ENCODE measurements at places on chromosomes 11 and 22. TPM values are rescaled to one million over a fixed set of nuclear protein-coding genes. Genes with fewer than 3 reads are reported as not detected.

DNA sequence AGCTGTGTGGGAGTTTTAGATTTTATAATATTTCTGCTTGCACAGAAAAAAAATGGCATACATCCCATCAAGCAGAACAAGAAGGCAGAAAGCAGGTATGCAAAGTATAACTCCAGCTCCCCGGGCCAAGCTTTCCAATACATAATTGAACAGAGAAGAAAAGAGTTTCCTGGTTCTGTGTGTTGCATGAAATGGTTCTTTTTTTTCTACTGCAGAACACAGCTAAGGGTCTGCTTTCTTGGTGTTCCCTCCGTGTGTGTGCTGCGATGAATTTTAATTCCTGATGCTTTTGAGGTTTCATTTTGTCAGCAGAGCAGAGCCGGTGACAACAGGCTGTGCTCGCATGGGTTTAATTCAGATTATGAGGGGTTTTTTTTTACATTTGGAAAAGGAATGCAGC lies 70.7 kb upstream of the TTC12 start:
- no peak for DNase-seq

GRCh38 chr22:49186293-49186692 lies 641.4 kb downstream of the BRD1 start:
- no peak for DNase-seq

DNA sequence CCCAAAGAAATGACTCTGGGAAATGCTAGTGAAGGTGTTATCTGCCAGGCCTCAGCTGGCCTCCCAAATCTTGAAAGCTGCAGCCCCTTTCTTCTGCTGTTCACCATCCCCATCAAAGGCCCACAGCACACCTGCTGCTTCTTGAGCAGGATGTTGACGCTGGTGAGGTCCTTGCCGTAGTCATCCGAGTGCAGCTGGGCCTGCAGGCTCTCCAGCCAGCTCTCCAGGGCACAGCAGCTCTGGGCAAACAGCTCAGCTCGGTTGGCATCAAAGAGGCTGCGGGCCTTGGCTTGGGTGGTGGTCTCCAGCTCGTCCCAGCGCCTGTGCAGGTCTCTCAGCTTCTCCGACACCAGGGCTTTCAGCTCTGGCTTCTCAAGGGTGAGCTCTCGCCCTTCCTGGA lies 18.5 kb upstream of the RBM4B start:
- no peak for DNase-seq

- DNase-seq, result no peak
Observed at GRCh38 chr11:60739114-60739513, 14.6 kb downstream of the MS4A18 start.

- no peak for DNase-seq
Observed at GRCh38 chr11:85095239-85095638, 531.9 kb downstream of the DLG2 start.

- no peak for DNase-seq
Observed at GRCh38 chr11:33723238-33723881, 12.9 kb downstream of the CD59 start.

DNA sequence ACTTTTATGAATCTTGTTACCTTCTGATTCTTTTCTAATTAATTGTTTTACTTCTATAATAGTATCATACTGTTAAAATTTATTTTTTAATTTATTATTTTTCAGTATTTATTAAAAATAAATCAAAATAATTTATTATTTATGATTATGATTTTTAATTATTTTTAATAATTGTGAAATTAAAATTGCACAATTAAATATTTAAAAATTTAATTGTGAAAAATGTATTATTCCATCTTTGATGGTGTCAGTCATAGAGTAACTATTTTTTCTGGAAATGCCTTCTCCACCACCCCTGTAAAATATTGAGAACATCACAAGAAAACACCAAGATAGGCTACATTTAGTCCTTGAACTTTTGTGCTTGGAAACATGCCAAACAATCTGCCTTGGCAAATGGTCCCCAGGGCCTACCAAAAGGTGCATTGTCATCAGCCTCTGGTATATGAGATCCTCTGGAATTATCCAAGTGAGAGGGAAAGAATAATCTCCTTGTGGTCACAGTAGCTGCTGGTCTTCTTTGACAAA lies at the start of gene OR8H2:
OR8H2 (plus strand) TSS at position 478 of the 528 bp plus-strand sequence. CDS start 1,356 bp downstream, outside the sequence.
- DNase-seq, result no peak

GRCh38 chr11:6968816-6969215 lies 42.6 kb downstream of the ZNF215 start:
- DNase-seq, result no peak

- no peak for DNase-seq
Observed at GRCh38 chr11:72202571-72202970, 10.6 kb downstream of the FOLR1 start.

GRCh38 chr11:112437096-112437495 lies 176.4 kb upstream of the PLET1 start:
- DNase-seq, result no peak

GRCh38 chr22:24159650-24160049 lies 21.6 kb upstream of the SUSD2 start:
- DNase-seq, result no peak

GRCh38 chr11:113085446-113085845 lies 124.2 kb downstream of the NCAM1 start:
- DNase-seq, result no peak

GRCh38 chr11:1964955-1965354 lies 17.8 kb downstream of the MRPL23 start:
- no peak for DNase-seq

DNA sequence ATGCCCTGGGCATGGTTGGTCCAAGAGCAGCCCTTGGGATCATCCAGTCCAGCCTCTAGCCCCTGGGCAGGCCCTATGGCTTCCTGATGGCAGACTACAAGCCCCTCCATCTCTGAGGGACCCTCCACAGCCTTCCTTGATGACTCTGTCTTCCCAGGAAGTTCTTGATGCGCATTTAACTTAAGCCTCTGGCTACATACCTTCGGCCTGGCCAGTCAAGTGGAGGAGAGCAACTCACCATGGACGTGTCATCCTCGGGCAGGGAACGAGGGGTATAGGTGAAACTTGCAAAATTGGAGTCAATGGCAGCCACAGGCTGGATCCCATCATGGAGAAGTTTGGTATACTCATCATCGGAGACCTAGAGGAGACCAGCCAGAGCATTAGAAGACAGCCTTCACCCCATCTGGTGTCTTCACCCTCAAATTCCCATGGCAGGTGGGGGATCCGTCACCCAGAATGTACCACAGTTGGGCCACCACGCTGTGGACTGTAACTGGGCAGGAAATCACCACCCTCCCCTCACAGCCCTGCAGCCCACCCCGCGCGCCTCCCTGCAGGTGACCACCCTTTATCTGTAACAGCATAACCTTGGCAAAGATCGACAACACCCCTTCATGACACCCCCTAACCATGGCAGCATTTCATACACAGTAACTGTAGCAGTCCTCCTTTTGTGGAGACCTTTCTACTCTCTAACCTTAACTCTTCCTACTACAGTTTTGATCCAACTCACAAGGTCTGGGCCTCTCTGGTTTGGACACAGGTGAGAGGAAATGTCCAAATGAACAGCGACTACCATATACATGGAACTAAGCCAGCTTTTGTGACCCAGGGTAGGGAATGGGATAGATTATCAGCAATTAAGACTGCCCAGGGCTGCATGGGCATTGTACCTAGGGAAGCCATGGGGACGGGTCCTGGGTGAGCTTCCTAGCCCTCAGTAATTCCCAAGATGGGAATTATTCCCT lies 91.7 kb downstream of the PDE2A start:
- DNase-seq, result no peak

DNA sequence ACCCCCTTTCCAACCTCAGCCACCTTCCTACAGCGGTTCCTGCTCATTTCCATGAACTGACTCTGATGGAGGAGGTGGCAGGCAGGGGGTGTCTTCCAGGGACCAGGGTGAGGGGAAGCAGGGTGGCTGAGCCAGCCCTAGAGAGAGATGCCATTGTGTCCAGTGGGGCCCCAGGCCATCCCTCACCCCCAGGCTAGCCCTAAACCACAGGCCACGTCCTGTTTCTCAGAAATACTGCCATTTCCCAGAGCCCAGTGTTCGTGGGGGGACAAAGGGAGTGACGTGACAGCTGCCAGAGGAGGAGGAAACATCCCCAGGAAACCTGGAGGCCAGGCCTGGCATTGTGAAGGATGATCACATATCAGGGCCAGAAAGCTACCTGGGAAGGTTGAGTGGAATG lies 39.5 kb downstream of the CHRDL2 start:
- DNase-seq, result no peak

DNA sequence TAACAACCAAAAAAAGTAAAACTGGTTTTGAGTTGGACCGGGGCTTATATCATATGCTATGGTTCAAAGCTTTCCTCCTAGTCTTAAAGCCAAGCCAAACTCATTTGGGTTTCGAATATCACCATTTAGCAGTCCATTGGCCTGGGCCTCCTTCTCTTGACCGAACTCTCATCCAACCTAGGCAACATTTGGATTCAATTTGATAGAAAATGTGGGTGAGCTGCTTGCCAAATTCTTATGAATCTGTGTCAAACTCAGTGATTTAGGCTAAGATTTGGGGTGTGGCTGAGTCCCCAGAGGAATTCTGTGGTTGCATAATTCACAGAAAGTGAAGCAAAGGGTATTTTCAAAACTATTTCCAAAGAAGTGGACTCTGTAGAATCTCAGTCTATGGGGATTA lies 83.7 kb downstream of the BLID start:
- no peak for DNase-seq

GRCh38 chr11:126076641-126077040 lies 14.0 kb upstream of the CDON start:
- DNase-seq, result no peak

GRCh38 chr11:124740277-124740882 lies 638 bp downstream of the NRGN start:
- no peak for DNase-seq

The CD59 gene
- polyA plus RNA-seq, result 228 TPM

The GPR83 gene
- 0.58 TPM for polyA plus RNA-seq

The CLDN5 gene
- 40.9 TPM for polyA plus RNA-seq

The DEUP1 gene
- polyA plus RNA-seq, result 1.2 TPM

The KCNQ1 gene
- polyA plus RNA-seq, result 9.2 TPM

The EIF3D gene
- polyA plus RNA-seq, result 294 TPM

The OR52E8 gene
- polyA plus RNA-seq, result not detected

The DMC1 gene
- polyA plus RNA-seq, result 6.1 TPM

The ZP1 gene
- 0.32 TPM for polyA plus RNA-seq

The LMO1 gene
- polyA plus RNA-seq, result 0.25 TPM

The OR10A2 gene
- polyA plus RNA-seq, result 0.03 TPM
